ENCODE measurements at places on chromosomes 13 and 19. TPM values are rescaled to one million over a fixed set of nuclear protein-coding genes. Genes with fewer than 3 reads are reported as not detected.

- DNase-seq: no peak
Measured at GRCh38 chr13:51325837-51326236, 13.7 kb upstream of the SERPINE3 start.

- peak; percentile 99 for DNase-seq
Measured at GRCh38 chr19:38850436-38850975, 720 bp upstream of the HNRNPL start.

The OLFM2 gene
- 100 TPM for total RNA-seq

The PRRG2 gene
- total RNA-seq: 1.4 TPM

DNA sequence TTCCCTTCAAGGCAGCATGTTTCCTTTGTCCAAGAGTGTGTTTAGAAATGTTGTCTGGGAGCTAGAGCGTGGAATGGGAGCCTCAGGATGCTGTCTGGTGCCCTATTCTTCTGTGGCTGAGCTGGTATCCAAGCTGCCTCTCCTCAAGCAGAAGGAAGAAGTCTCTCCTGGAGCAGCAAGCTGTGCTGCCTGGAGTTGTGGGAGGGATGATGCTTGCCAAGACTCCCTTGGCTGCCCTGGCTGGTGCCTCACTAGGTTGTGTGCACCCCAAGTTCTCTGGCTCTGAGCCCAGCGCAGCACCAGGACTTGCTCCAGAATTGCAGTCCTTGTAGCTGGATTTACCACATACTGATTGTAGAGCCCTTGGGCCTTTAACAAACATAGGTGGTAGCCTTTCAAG lies 4.7 kb upstream of the CYP4F3 start:
- DNase-seq: no peak

The PROZ gene
- not detected for total RNA-seq

DNA sequence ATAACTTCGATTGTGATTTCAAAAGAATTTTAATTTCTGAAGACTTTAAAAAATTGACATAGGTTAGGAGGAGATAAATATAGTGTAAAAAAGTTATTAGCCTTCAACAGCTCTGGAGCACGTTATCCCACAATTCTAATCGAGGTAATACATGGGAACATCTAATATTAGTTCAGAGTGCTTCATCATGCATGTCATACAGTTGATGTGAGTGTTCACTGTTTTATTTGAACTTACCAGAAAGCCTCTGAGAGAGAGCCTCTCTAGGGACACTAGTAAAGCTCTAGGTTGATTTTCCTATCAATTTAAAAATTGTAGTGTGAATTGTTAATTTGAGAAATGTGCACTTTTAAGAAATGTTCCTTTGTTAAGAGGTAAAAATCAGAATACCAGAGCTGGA lies 140.4 kb downstream of the LMO7 start:
- no peak for DNase-seq

DNA sequence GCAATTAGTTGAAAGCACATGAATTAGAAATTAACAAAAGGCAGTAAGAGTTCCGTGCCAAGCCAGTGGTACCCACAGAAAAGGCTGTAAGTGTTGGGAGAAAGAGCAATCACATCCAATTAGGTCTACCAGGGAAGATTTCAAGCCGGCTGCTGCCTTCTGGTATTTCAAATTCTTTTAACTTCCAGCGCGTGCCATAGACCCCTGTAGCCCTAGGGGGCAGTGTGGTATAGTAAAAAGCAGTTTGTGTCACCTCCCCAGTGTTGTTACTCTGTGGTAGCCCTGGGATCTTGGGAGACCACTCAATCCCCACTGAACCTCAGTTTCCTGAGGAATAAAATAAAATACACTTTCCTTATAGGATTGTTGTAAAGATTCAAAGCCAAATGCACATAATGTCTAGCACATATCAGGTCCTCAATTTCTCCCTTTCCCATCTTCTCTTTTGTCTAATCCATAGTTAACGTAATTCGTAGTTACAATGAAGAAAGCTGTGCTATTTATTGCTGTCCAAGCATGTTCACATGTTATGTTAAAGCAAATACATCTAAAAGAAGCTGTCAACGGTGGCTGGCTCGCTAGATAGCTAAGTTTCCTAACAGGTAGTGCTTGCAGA lies 230.2 kb downstream of the TDRD3 start:
- no peak for DNase-seq

- no peak for DNase-seq
Measured at GRCh38 chr13:113407103-113407530, 43.2 kb upstream of the GRTP1 start.

The CELF5 gene
- 2.6 TPM for total RNA-seq

DNA sequence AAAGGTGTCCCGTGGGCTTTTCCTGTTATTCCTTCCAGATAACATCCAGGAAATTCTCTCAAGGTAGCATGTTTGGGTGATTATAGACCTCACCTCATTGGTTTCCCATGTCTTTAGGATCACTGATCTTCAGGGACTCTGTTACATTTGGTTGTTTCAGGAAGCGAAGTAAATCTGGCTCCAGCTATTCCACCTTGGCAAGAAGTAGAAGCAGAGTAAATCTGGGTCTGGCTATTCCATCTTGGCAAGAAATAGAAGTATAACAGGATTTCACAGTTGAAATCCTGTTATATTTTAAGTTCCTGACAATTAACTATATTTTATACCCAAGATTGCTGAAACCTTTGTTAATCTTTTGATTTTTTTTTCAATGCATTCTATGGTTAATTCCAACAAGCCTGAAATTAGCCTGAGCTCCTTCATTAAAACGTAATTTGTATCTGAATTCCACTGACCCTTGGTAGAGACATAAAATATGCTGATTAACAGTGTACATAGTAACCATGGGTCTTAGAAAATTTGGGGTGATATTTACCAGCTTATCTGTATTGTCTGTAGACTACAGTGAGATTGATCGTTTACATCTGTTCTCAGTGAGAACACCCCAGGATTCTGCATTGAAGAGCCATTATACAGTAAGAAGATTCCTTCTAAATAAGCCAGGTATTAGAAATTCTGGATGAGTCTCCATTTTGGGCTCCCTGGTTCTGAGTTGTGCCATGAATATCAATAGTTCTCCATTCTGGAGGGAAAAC lies 267.6 kb upstream of the SLITRK6 start:
- DNase-seq: no peak

The FXYD3 gene
- total RNA-seq: 8.3 TPM

- DNase-seq: no peak
Measured at GRCh38 chr19:38713227-38713649, 31.0 kb downstream of the CAPN12 start.

DNA sequence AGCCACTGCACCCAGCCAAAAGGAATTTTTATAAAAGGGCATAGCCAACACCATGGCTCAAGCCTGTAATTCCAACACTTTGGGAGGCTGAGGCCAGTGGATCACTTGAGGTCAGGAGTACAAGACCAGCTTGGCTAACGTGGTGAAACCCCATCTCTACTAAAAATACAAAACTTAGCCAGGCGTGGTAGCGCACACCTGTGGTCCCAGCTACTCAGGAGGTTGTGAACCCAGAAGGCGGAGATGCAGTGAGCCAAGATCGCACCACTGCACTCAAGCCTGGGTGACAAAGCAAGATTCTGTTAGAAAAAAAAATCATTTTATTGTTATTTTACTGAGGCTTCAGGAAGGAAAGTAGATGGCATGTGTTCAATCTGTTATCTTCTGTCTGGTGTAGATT lies 31.3 kb upstream of the FOXO1 start:
- DNase-seq: no peak

The SLC46A3 gene
- total RNA-seq: 6.1 TPM

GRCh38 chr19:3360421-3361383 lies 5.7 kb upstream of the NFIC start:
- no peak for DNase-seq

The FGF14 gene
- not detected for total RNA-seq

- no peak for DNase-seq
Measured at GRCh38 chr13:44698066-44698465, 121.9 kb upstream of the TSC22D1 start.

DNA sequence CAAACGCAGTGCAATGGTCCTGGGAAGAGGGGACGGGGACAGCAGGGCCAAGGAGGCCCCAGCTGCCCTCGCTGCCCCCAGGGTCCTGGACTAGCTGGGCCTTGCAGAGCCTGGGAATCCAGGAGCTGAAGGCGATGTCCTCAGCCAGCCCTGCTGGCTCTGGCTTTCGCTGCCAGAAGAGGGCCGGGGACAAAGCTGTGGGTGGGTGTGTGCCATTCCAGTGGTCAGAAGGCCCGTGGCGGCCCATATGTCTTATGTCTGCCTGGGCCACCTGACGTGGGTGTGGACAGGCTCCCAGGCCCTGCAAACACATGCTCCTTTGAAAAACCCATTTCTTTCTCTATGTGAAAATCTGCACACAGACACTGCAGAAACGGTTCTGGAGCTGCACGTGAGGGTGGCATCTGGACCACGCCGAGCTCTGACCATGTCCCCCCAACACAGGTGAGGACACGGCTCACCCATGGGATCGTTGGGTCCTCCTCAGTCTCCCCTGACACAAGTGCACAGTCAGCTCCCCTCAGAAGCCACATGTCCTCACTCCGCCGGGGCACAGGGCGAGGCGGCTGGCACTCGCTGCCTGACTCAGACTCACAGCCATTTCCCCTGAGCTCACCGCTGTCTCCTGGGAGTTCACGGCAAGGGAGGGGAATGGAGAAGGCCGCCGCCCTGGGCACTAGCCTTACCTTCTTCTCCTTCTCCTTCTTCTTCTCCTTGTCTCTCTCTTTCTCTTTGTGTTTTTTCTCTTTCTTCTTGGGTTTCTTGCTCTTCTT lies 16.9 kb downstream of the IZUMO4 start:
- no peak for DNase-seq

GRCh38 chr19:42253245-42254088 lies 1.5 kb downstream of the ERF start:
- DNase-seq: peak; percentile 62

The TTC9B gene
- not detected for total RNA-seq
